ENCODE measurements at places on chromosomes 12 and 14.

GRCh38 chr14:54147282-54147681 is 190.7 kb upstream of the BMP4 start:
- no peak for DNase-seq

GRCh38 chr14:53306267-53306721 is 153.2 kb upstream of the DDHD1 start:
- DNase-seq, result peak; percentile 13

DNA sequence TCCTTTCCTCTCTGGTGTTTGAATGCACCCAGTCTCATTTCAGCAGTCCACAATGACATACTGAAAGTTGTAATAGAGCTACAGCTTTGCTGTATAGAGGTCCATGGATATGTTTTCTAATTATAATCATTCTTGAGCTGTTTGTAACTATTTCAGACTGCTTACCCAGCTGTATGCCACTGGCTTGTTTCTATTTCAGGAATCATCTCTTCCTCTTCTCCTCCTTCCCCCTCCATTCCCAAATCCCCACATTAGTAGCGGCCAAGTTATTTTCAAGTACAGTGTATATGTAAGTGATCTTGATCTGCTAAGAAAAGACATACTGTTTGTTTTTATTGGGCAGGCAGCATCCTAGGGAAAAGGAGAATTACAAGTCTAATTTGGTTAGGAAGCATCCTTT is 775.0 kb downstream of the DIO2 start:
- no peak for DNase-seq

DNA sequence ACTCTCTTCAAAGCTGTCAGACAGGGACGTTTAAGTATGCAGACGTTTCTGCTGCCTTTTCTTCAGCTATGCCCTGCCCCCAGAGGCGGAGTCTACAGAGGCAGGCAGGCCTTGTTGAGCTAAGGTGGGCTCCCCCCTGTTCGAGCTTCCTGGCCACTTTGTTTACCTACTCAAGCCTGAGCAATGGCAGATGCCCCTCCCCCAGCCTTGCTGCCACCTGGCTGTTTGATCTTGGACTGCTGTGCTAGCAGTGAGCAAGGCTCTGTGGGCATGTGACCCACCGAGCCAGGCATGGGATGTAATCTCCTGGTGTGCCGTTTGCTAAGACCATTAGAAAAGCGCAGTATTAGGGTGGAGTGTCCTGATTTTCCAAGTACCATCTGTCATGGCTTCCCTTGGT is 900.4 kb upstream of the MDGA2 start:
- DNase-seq, result no peak

DNA sequence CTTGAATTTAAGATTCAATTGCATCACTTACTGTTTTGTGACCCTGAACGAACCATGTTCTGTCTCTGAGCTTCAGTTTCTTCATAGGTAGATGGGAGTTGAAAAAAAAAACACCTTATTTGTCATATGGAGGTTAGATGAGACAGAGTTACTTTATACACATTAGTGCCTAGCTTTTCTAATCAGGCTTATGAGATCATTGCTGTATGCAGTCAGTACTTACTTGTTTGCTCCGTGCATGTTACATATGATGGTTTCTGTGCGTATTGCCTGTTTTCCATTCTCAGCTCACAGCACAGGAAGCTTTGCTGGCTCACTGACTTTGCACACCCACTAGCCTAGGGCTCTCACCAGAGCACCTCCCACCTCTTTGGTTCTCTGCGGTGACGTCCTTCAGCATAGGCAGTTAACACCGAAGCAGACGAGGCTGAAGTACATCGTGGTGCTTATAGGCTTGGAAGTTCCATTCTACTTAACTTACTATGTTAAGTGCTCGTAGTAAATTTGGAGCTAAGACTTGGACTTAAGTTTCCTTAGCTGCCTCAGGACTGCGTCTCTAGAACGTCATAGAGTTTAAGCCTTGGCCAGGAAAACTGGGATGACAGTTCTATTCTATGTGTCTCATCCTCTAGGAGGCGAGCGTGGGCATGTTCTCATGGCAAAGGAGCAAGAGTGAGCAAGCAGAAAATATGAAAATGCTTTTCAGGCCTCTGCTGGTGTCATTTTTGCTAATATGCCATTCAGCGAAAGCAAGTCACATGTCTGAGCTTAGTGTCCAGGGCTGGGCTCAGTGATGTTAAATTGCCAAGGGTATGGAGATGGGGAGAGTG is 57.3 kb downstream of the NRXN3 start:
- DNase-seq, result no peak

GRCh38 chr12:77102691-77103090 is 37.3 kb upstream of the E2F7 start:
- no peak for DNase-seq

- DNase-seq, result no peak
These were observed 41.6 kb downstream of the AKAP6 start for GRCh38 chr14:32370714-32371113.

GRCh38 chr12:133156125-133156690 is 25.1 kb upstream of the ZNF268 start:
- no peak for DNase-seq

DNA sequence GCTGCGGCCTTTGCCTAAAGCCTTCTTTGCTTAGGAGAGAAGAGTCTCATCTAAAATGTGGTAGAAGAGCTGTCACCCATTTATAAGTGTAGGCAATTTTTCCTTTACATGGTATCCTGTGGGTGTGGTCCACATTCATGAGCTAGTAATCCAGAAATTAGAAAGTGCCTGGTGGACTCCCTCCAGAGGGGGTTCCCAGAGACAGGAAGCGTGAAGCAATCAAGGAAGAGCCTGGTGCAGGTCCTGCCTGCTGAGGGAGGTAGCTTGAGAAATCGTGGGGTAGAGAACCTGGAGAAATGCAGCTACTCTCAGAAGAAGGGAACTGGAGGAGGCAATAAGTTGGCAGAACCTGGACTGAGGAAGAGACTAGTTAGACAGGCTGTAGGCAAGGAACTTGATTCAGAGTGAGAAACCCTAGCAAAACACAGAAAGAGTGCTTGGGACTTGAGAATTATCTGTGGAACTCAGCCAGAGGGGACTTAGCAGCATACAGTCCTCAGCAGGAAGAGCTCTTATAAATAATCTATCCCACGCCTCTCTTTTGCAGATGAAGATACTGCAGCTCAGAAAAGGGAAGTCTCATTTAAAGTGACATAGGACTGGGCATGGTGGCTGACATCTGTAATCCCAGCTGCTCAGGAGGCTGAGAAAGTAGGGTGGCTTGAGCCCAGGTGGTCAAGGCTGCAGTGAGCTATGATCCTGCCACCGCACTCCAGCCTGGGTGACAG is 182.4 kb upstream of the CCND2 start:
- peak; percentile 4 for DNase-seq

GRCh38 chr14:59439256-59439965 is 25.8 kb downstream of the GPR135 start:
- DNase-seq, result no peak

DNA sequence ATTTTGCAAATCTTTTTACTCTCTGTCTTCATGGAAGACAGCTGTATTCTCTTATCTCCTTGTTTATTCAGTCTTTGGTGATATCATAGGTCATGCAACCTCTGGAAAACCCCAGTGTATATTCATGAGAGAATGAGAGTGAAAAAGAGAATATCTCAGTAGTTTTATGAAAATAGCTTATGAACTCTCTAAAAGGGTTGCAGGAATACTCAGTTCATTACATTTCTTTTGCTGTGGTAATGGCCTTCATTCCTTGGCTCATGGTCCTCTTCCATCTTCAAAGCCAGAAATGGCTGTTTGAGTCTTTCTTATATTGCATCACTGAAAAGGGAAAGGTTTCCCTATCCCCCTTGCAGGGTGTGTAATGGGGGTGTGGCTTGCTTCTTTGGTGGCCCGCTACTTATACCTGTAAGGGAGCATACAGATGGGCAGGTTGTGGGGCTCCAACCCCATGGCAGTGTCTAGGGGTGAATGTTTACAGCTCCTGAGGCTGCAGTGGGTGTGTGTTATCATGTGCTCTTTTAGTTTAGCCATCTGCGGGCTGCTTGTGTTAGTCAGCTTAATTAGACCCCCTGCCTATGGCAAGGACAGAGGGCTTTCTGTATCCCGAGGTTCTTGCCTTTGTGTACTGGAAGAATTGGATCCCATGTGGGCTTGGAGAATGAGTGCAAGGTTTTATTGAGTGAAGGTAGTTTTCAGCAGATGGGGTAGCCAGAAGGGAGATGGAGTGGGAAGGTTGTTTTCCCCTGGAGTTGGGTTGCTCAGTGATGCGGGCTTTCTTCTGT is 150.2 kb downstream of the CCDC91 start:
- no peak for DNase-seq

GRCh38 chr12:11688379-11688778 is 38.9 kb downstream of the ETV6 start:
- no peak for DNase-seq

DNA sequence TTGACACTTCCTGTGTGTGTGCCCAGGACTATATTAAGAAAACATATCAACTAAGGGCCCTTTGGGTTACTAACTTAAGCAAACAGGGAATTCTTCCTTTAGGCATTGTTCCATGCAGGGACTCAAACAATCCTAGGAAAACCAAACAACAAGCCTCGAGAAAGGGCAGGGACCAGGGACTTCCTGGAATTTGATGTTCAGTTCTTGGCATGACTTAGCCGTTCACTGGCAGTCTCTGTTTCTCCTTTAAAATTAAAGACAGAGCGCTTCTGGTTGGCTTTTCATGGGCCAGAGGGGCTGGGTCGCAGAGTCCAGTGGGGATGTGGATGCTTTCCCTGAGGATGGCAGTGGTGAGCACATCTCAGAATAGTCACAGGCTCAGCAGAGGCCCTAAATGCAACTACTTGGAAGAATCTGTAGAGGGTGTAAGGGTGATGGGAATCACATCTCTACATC is 35.2 kb downstream of the RNFT2 start:
- DNase-seq, result peak; percentile 40

- no peak for DNase-seq
These were observed 2.7 kb upstream of the CDKN1B start for GRCh38 chr12:12714276-12715021.

DNA sequence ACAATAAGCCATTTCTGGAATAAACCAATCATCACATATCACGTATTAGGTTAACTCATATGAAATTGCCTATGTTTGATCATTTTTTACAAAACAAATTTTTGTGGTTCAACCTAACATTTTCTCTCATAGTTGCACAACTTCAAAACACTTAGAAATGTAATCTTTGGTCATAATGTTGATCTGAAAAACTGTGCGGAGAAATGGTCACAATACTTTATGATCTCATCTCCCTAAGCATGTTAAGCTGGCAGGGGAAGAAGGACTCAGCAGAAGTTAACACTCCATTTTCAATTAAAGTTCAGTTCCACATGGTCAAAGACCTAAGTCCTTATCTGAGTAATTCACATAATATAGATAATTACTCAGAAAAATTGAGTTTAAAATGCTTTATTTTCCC is 194.8 kb downstream of the CAPZA3 start:
- DNase-seq, result no peak

DNA sequence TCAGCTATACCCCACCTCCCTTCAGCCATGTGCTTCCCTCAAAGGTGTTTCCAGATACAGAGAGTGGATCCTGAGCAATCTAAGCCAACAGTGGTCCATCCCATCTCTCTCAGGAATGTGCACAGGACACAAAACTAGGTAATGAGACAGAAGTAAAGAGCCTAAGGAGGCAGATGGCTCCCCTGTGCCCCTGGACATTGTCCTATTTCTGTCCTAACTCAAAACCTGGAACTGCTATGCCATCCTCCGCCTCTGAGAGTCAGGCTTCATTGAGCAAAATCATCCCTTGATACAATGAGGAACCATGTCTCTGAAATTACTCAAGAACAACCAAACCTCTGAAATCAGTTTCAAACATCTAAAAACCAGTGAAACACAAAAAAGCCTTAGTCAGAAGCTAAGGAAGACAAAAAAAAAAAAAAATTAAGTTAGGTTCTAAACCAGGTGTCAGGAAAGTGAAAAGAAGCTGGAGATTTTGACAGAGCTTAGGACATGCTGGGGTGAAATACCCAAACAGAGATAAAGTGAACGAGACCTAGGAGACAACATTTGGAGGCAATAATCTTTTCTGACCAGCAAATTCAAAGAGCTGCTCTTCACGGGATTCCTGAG is 200.3 kb upstream of the PLEKHG7 start:
- peak; percentile 66 for DNase-seq

- DNase-seq, result no peak
These were observed 210.1 kb upstream of the DIO3 start for GRCh38 chr14:101351146-101351545.

DNA sequence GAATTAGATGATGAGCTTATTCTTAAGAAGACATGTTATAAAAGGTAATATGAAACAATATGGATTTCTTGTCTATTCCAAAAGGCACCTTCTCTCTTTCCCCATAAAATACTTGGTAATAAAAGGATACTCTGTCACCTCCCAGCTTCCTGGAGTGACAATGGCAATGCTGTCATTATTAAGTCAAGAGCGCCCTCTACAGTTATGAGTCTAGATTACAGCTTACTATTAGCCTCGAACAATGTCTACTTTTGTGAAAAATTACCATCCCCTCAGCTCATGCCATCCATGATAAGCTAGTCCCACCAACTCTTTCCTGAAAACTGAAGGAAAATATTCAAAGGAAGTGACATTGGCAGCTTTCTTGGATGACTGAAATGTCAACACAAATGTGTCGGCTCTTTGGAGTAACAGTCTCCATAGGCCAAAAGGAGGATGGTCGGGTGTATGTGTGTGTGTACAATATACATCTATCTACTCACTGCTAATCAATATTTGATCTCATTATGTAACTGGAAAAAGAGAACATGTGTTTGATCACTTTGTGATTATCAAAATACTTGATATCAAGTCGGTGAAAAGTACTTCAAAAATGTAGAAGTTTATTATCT is 48.7 kb upstream of the CDKN3 start:
- peak; percentile 52 for DNase-seq

- DNase-seq, result no peak
These were observed 268.6 kb downstream of the CCDC59 start for GRCh38 chr12:82089369-82090121.

DNA sequence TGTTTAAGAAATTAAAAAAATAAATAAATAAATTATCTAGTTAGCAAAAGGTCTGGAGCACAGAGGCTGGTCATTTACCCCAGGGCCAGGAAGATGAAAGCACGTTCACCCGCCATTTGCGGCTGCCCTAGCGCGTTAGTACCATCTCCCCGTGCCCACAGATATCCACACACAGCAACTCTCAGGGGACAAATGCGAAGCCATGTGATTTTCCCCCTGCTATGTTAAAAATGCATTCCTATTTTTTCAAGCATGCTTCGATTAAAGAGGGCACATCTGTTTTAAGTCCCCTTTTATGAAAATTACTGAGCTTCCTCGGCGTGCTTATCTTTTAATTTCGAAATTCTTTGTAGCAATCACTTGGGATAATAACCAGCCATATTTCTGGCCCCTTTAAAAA is 56.9 kb upstream of the PIWIL1 start:
- DNase-seq, result no peak

DNA sequence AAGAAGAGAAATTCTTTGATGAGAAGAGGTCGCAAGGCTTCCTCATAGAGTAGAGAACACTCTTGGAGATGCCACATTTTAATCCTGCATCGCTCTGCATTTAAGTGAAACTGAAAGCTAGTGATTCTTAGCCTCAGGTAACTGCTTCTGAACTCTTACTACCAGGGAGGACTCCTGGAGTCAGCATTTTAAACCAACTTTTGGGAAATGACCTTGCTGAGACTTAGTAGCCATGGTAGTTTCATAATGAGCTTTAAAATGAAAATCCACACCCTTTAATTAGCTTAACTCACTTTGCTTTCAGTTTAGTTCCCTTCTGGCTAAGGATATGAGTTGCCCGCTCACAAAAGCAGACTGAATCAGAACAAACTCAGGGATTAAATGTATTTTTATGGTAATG is 80.3 kb downstream of the SYNE2 start:
- no peak for DNase-seq

GRCh38 chr12:49537752-49538509 is 899 bp upstream of the KCNH3 start:
- no peak for DNase-seq

- DNase-seq, result no peak
These were observed 465.2 kb downstream of the SOX5 start for GRCh38 chr12:23484238-23484637.

All from AML-193 (cell line).